NCI-H2081 treated with DMSO at 0.1 percent for 48 hours (cell line): ENCODE measurements at places on chromosomes 3 and 15.

DNA sequence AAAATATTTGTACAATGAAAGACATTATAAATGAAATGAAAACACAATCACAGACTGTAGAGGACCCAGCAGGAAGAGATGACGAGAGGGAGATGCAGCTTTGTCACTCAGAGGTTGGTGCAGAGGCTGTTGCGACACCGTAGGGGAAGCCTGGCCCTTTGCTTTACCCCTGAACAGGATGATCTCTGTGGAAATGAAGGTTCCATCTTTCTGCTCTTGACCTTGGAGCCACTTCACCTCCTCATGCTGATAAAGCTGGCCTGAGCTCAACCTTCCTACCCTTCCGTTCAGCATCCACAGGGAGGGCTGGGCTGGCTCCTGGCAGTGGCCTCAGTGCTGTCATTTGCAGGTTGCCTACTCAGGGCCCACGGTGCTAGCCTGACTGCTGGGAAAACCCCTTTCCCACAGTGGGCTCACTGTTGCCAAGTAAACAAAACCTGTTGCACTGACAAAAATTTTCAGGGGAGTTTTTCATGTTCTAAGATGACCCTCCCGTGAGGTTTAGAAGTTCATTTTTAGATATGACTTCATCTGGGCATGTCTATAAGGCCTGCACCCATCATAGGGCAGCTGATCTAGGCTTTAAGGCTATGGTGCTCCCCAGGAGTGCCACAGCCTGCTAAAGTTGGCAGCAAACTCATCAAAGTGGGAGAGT is 3.0 kb upstream of the CD80 start:
- DNase-seq = no peak

GRCh38 chr3:71146673-71147072 is 436.9 kb downstream of the FOXP1 start:
- no peak for DNase-seq

DNA sequence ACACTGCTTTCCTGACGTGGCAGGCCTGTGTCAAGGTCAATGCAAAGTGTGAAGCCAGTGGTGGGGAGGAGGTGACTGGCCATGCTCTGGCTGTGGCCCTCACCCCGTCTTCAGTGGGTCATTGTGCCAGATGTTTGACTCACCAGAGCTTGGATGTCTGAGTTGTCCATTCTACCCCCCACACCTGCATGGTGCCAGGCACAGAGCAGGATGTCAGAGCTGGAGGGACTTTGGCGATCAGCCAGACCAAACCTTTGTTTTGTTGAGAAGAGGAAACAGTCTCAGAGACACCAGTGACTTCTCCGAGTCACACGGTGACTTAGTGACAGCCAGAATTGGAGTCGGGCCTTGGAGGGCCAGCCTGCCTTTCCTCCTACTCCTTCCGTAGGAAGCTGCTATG is 49.5 kb downstream of the SMAD6 start:
- no peak for DNase-seq

- no peak for DNase-seq
Measured at GRCh38 chr3:40079203-40079846, 230.2 kb upstream of the EIF1B start.

- no peak for DNase-seq
Measured at GRCh38 chr3:160185751-160186150, 39.5 kb upstream of the C3orf80 start.

GRCh38 chr3:156978481-156978961 is 152.4 kb downstream of the LEKR1 start:
- DNase-seq = no peak

DNA sequence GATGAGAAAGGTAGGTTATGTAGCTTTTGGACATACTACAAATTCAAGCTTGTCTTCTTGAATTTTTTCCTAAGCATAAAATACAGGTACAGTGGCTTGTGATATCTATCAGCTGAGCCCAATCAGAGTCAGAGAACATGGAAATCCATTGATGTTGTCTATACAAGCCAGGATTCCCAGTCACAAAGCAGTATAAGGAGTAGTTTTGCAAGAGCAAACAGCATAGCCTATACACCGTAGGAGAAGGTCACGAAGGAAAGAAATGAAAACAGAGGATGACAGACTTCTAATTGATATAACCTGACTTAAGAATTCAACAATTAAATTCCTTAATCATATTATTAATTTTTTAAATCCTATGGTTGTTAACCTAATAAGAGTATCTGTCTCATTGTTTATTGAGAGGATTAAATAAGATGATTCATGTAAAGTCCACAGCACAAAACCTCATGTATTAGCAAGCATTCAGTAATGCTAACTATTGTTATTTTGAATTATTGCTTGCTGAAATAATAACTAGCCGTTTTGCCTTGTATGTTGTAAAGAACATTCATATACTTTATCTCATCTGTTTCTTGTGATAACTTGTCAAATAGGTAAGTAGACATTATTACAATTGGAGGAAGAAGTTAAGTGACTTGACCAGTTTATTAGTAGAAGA is 276.6 kb upstream of the ZPLD1 start:
- DNase-seq = no peak

DNA sequence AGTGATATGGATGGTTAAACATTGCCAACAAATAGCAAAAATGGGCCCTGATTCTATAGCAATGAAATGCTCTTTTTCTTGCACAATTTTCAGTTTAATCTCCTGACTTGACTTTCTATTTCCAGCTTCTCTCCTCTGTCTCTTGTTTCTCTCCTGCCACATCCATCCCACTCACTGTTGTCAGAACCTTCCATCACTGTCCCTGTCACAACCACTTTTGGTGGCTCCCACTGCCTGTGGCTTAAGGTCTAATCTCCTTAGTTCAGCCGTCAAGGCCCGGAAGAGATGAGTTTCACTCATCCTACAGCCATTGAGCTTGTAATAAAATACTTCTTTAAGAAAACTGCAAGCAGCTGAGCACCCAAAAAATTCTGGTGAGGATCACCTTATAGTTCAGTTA is 19.5 kb downstream of the SLC7A14 start:
- DNase-seq = no peak

- no peak for DNase-seq
Measured at GRCh38 chr15:92603743-92604470, 51.7 kb downstream of the FAM174B start.

DNA sequence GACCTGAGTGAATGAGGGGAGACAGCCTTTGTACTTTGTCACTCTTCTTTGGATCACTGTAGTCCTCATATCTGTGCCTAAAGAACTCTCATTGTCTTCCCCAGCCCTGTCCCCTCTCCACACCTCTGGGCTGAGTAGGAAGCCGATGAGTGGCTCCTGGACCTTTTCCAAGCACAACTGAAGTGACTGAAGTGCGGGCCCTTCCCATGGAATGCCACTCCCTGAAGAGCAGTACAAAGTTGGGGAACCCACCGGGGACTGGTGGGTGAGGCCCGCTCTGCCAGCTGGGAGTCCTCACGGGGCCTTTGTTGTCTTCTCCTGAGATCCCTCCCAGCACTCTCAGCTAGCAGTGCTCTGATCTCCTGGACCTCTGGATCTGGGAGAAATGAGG is 90.1 kb downstream of the AAGAB start:
- no peak for DNase-seq

DNA sequence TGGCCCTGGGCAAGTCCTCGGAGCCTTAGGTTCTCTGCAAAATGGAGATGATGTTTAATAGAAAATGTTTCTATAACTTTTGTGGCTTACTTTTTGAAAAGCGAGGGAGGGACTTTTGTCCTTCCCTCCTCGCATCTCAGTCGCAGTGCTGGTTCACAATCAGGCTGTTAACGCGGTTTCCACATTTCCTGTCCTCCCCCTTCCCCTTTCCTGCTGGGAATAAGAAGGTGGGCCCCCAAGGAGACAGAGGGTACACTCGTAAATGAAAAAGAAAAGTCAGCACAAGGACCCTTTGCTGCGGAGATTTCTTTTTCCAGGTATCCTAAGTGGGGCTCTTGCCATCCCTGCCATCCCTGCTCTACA is 29.5 kb downstream of the ARHGAP31 start:
- DNase-seq = no peak

DNA sequence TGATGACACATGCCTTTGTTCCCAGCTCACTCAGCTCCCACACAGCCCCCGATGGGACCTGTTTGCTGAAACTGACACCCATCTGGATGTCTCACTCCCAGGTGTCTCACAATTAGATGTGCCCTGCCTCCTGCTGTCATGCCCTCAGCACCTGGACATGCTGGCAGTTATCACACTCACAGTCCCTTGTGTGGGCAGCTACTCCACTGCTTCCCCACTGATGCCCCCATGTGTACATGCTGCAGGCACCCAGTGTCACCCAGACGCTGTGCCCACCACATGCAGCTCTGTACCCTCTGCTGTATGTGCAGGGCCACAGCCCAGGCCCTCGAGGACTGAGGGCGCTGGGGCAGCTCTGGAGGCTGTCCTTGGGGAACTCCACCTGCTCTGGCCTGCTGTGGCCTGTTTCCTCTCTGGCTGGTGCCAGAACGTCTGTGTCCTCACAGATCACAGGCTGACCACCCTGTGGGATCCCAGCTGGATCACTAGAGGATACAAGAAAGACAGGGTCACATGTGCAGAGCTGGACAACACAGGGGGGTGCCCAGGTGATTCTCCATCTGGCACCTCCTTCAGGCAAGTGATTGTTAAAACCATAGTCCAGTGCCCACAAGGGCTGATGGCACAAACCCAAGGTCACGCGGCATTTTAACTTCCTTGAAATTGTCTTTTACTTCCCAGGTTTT is 14.0 kb downstream of the C3orf22 start:
- no peak for DNase-seq

DNA sequence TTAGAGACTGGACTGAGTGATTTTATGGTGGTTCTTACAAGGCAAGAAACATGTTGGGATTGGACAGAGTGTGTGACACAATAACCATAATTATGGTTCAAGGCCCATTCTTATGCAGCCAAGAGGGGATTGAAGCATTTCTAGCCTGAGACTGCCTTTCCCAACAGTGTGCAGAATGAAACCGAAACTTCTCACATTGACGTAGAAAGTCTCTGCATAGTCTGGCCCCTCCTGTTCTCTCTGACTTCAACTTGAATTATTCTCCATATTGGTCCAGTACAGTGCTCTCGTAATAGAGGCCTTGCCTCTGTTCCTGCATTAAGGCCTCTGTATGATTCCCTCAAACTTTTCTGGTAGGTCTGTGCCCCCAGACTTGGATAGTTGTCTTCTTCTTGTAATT is 138.3 kb downstream of the DIPK2A start:
- DNase-seq = no peak

GRCh38 chr3:195227871-195228270 is 43.1 kb downstream of the XXYLT1 start:
- DNase-seq = no peak

DNA sequence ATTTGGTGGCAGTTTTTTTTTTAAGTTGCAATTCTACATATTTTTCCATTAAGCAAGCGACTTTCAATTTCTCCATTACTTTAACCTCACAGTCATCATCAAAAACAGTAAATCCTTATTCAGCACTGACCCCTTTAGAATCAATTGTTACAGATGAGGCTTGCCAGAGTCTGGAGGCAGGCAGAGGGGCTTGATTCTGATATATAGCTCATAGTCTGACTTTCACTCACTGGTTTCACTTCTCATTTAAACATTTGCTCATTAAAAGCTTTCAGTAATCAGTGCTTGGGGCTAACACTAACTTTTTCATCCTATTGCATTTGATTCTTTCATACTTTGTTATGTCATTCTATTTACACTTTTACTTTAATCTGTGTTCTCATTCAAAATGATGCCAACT is 88.4 kb downstream of the PYDC2 start:
- no peak for DNase-seq

- DNase-seq = no peak
Measured at GRCh38 chr3:12710062-12710461, 46.1 kb upstream of the RAF1 start.

DNA sequence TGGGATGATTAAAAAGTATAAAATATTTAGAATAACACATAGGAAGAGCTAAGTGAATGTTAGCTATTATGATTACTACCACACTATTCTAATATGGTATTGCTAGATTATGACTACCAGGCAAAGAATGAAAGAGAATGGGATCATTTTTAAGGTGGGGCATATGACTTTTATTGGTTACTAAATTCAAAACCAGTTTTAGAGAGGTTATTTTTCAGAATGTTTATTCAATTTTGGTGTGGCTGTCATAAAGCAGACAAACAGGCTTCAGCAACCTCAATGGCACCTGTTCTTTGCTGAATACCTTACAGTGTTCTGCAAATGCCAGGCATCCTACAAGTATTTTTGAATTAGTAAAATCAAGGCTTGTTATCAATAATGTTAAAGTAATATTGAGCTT is 12.8 kb downstream of the SPTSSB start:
- DNase-seq = no peak

GRCh38 chr3:156456771-156457224 is 98.1 kb downstream of the SSR3 start:
- no peak for DNase-seq

DNA sequence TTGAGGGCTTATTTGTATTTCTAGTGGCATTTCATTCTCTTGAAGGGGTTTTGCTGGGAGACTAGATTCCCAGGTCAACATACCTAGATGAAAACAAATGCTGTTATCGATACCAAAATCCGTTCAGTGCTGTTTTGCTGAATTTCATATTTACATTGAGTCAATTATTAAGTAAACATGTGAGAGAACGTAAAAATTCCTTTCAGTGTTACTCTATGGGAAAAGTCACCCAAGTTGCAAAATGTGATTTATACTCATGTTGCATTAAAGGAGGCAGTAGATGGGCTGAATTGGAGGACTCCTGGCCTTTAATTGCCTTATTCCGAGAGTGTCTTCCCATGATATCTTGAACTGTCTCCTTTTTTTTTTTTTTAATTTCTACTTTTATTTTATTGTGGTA is 1011.3 kb upstream of the NR2F2 start:
- no peak for DNase-seq

- DNase-seq = no peak
Measured at GRCh38 chr3:134427400-134428111, 53.3 kb upstream of the AMOTL2 start.

DNA sequence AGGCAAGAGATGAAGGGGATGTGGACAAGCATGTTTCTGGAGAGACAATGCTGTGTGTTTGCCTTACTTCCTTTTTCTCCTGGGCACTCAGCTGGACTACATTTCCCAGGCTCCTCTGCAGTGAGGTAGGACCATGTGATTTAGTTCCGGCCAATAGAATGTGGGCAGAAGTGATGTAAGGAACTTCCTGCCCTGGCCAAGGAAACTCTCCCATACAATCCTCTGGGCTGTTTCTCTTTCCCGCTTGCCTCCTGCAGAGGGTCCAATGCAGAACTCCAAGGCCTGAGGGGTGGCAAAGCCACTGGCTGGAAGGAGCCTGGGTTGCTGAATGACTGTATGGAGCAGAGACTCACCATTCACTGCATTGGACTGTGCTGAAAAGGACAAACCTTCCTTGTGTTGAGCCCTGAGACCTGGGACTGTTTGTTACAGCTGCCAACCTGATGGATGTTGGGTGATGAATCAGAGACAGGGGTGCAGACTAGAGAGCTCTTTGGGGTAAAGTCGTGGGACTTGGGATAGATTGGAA is 82.7 kb upstream of the SLC6A6 start:
- no peak for DNase-seq

- no peak for DNase-seq
Measured at GRCh38 chr3:187621881-187622280, 48.3 kb downstream of the SST start.
